Cardiac muscle cell (in vitro differentiated cells and primary cell): ENCODE measurements at places on chromosomes 11 and 22.
A peak's percentile ranks its signal among the peaks of the same experiment; 100 is the strongest.

DNA sequence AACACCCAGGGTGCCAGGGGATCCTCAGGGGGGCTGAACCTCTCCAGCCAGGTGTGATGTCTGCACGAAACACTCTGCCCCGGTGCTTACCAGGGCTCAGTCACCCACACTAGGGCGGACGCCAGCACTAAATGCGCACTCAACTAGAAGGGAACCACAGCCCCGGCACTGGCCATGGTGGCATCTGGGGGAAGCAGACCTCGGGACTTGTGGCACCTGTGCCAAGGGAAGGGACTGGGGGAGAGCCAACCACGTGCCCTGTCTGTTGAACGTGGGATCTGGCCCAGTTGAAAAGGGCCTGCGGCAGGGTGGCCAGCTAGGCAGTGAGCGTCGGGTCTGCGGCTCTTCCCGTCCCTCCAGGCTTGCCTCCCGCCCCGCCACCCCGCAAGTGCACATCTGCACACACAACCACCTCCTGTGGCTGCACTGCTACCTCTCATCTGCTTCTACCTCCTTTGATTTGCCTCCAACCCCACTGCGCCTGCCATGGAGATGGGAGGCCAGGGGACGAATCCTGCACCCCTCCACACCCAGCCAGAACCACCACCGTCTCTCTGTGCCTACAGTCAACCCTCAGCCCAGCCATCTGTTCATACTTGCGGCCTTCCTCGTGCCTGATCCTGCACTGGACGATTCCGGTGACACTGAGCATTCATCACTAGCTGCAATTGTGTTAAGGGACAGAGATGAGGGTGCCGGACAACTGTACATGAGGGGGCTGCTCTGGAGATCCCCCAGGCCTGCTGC is 15.0 kb upstream of the MOB2 start:
- no peak for DNase-seq

- DNase-seq, result no peak
Measured at GRCh38 chr11:46363455-46364005, 16.3 kb downstream of the DGKZ start.

GRCh38 chr11:119512369-119512768 is 89.4 kb upstream of the THY1 start:
- DNase-seq, result no peak

GRCh38 chr22:28791841-28792490 is 8.4 kb downstream of the XBP1 start:
- DNase-seq, result no peak

DNA sequence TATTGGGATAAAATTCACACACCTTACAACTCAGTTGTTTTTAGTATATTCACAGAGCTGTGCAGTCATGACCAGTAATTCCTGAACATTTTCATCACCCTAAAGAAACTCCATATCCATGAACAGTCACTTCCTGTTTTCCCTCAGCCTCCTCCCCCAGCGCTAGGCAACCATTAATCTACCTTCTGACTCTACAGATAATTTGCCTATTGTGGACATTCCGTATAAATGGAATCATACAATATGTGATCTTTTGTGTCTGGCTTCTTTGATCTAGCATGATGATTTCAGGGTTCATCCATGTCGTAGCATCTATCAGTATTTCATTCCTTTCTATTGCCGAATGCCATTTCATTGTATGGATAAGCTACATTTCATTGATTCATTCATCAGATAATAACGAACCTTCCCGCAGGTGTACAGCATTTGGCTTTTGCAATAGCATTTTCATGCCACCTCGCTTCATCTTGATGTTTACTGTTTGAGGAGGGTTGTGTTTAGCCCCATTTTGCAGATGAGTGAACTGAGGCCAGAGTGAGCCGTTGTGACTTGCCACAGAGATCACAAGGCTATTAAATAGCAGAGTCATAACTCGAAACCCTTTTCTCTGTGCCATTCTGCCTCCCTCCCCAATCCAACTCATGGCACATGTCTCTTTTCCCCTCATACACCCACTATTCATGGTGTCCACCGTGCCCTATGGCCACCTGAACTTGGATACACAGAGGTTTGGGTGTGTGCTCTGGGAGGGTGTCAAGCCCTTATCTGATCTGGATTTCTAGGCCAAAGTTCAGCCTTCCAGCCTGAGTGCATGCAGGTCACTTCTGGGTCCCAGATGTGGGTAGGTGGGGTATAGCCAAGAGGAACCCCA is 11.1 kb upstream of the MYH9 start:
- DNase-seq, result peak; percentile 72

- peak; percentile 55 for DNase-seq
Measured at GRCh38 chr22:29268511-29269229, 602 bp downstream of the EWSR1 start.

GRCh38 chr11:46603704-46604308 is 10.0 kb upstream of the AMBRA1 start:
- DNase-seq, result no peak

DNA sequence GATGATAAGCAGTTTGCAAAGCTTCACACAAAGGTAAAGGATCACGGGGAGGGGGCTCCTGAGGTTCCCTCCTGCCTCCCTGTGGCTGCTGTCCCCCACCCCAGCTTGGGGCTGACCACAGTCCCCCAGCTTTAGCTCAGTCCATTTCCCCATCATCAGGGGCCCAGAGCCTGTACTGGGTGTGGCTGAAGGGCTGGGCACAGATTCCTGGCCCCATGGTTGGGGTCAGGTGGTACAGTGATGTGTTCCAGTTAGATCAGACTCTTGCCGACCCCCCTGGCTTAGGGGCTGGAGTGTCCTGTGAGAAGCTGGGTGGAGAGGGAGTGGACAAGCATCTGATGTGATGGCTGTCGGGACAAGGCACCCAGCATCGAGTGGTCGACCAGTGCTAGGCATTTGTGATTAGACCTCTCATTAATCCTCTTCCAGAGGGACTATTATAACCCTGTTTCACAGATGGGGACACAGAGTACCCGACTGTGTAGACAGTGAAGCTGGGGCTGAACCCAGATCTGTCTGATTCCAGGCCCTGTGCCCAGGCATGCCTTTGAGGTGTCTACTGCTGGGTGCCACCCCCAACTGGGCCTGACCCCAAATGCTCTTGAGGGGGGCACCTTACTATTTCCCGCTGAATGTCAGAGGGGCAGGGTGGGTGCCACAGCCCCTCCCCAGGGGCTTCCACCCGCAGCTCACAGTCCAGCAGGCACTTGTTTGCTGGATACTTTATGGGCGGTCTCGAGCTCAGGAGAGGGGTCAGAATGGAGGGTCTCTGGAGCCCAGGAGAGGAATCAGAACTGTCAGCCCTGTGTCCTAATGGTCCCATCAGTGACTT is 4.3 kb downstream of the SHANK3 start:
- DNase-seq, result no peak

GRCh38 chr11:119295178-119295577 is 21.8 kb downstream of the MCAM start:
- DNase-seq, result peak; percentile 35

DNA sequence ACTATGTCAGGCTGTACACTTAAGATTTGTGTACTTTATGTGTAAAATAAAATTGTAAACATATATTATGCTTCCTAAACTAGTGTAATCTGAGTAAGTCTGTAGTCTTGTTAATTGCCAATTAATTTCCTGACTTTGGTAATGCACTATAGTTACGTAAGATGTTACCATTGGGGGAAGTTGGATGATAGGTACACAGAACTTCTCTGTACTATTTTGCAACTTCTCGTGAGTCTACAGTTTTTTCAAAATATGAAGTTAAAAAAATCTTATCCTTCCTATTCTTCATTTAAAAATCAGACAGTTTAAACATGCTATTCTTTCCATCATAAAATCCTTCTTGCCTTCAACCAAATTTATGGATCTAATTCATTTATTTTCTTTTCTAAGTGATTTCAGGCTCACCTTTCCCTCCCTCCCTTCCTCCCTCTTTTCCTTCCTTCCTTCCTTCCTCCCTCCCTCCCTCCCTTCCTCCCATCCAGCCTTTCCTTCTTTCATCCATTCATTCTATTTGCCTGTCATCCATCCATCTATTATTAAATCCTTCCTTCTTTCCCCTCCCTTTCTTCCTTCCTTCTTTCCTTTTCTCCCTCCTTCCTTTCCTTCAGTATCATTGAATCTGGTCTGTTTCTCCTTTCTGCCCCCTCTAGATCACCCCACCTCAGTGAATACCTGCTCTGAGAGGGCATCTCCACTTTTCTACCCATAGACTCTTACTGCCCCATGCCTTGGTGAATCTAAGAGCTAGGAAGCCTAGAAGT is 22.1 kb upstream of the ASCC2 start:
- DNase-seq, result no peak

- no peak for DNase-seq
Measured at GRCh38 chr22:23837911-23838680, 710 bp downstream of the DERL3 start.
